Left kidney (tissue), 8 donors: ENCODE measurements at places on chromosomes 16 and 17. TPM values are rescaled to one million over a fixed set of nuclear protein-coding genes. Genes with fewer than 3 reads are reported as not detected.
A peak's percentile ranks its signal among the peaks of the same experiment; 100 is the strongest.

Gene HLF
- polyA plus RNA-seq = 4.8 TPM

- DNase-seq = peak; percentile 46
Observed at GRCh38 chr17:69523244-69523861, 108.9 kb downstream of the MAP2K6 start.

DNA sequence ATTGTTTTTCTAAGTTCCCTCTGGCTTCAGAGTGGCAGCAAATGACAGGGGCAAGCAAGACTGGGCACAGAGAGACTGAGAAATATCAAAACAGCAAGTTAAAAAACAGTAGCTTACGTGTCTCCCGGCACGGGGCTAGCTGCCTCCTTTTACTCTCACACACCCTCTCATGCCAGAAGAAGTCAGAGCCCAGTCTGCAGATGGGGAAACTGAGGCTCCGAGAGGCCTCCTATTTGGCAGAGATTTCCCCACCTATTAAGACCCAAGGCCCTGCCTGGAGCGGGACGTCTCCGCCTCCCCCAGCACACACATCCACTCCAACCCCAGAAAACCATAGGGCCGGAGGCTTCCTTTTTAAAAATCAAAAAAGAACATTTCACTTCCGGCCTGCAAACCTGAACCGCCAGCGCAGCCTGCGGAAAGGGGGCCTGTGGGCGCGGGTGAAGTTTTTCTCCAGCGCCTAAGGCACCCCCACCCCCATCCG, 832 bp downstream of the CARHSP1 start:
- DNase-seq = no peak

Gene KCNH6
- 2.2 TPM for polyA plus RNA-seq

DNA sequence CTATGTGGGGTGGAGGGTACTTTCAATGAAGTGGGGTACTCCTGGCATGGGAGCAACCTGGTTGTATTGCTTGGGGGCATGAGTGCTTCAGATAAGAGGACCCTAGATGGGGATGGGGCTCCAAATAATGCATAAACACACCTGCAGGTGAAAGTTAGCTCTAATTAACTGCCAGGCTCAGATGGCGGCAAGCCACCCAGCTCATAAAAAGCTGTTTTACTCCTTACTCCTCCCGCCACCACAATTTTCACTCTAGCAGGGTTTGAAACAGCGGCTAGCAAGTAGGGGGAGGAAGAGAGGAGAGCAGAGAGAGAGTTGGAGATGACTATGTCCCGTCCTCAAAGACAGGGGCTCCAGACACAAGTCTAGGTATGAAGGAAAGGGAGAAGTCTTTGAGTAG, 117.7 kb upstream of the WSCD1 start:
- no peak for DNase-seq

DNA sequence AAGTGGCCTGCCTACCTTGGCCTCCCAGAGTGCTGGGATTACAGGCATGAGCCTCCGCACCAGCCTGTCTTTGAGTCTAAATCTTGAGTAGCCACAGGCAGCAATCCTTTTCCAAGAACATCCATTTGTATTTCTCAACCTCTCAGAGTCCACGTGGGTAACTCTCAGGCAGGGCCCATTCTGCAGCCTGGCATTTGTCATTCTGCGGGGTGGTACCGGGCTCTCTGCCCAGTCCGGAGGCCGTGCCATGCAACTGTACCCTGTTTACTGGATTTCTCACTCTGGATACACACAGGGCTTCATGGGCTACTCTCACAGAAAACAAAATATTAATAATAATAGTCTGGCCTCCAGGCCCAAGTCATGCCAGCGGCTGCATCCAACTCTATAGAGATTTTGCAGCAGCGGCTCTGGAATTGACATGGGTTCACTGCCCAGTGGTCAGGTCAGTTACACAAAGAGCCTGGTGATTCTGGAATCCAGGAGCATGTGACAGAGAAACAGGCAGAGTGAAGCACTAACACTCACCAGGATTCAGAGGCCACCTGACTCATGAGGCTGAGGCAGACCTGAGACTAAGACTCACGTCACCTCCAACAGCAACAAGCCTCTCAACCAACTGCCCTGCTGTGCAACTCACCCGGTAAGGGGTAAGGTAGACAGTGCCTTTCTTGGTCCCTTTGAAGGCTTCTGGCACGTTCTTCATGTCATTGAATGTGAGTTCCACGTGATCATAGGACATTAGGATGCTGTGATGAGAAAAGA, 4.0 kb downstream of the WBP2 start:
- no peak for DNase-seq
